CD4-positive, alpha-beta T cell treated with Interferon gamma for 1 hour (primary cell): ENCODE measurements at places on chromosomes 7 and 10.

DNA sequence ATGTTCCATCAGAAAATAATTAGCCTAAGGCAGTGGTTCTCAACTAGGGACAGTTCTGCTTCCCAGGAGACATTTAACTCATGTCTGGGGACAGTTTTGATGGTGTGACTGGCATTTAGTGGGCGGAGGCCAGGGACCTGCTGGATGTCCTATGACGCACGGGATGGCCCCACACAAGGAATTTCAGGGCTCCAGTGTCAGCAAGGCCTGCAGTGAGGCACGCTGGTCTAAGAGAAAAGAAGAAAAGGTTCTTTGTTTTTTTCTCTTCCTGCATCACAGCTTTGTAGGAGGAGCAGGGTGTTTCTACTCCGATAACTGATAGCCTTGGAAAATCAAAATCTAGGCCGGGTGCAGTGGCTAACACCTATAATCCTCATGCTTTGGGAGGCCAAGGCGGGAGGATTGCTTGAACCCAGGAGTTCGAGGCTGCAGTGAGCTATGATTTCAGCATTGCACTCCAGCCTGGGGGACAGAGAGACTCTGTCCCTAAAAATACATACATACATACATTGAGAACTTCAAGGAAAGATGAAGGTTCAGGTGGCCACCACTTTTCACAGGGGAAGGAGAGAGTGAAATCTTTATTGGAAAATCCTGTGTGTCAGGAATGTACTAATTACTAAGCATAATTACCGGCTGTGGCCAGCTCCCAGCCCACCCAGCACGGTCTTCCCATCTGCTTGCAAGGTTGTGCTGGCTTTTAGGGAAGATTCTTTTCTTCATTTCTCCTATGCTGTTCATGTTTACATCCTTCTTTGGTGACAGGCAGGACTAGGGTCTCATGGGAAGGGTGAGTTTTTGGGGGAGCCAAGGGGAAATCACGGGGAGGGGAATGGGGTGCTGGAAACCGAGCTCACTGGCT, 150.4 kb downstream of the ACTR3B start:
- DNase-seq, result no peak

DNA sequence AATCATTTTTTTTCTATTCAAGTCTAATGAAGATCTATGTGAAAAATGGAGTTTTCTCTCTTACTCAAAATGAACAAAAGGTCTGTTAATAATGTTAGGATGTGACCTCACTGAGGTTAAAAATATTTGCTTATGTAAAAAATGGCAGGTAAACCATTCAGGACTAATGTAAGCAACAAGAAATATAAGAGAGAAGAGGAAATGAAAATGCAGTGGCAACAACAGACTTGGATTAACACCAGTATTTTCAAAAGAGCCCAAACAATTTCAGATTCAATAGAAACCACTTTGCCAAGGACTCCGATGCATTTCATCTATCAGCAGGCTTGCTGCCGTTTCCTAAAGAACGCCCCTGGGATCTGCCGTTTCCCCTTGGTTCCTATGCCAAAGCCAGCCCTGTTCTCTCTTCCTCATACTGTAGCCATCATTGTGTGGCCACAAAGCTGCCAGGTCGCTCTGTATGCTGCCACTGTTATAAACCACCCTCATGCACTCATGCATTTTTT, 66.4 kb downstream of the MTURN start:
- no peak for DNase-seq

DNA sequence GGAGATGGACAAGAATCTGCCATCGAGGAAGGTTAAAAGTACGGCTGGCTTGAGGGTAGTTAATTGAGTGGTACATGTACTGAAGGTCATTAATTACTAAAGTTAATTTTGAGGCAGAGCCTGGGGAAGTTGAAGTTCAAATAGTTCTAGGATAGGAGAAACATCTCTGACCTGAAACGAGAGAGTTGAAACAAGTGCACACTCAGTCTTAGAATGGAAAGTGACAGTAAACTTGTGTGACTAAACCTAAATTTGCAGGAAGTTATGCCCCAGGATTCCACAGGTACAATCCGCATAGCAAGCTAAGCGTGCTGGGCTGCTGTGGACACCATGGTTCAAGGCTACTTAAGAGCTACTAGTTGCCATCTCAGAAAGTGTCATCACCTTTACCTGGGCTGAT, 209.9 kb downstream of the CHCHD3 start:
- no peak for DNase-seq

DNA sequence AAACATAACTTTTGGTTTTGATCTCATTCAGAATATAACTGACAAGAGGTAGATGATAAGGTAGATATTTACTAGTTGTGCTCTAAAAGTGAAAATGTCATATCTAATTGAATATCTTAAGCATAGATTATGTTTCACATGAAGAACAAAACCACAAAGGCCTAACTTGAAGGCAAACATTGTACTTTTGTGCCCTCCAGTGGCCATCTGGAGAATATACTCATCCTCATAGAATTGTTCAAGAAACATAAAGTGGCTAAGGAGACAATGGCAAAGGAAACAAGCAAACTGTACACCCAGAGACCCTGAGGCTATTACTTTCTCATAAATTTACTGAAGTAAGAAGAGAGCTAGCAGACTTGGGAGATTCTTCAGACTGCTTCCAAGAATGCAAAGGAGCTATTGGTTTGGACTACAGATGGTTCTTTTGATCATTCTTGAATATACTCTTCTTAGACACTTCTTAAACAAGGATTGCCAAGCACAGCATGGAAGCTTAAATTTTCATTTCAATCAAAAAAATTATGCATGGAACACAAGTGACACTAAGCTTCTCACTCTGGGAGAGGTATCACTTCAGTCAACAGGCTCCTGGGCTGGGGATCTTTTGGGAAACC, 98.2 kb upstream of the DKK1 start:
- DNase-seq, result no peak

DNA sequence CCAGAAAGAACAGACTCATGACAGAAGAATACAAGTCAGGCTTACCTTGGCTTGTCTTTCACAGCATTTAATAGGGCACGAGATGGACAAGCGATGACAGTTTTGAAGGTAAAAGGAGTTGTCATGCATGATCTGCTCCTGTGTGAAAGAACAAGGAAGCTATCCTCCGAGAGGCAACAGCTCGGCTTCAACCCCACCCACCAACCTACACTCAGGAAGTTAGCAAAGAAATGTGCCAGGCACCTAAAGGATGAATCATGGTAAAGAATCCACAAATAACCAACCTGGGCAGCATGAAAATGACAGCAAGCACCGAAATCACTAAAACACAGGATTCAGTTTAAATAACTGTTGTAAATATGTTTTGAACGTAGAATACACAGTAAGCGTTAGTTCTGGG, 700.2 kb downstream of the TYW1 start:
- DNase-seq, result no peak

DNA sequence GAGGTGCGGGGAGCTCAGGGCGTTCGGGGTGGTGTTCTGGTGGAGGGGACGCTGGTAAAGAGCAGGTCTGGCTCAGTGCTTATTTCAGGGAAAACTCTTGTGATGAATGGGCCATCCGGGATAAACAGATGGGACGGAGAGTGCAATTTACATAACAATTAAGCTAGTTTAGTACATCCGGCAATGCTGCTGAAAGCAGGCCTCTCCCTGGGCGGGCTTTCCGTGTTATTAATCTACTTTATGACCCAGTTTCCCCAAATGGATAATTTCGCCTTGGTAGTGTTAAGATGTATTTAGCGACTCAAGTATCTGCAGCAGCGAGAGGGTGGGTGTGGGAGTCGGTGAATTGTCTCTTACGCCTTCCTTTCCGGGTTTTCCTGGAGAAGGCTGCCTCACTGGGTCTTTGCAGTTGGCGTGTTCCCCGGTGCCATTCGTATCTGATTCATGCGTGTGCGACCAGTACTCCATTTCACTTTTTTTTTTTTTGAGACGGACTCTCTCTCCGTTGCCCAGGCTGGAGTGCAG, 25.2 kb downstream of the FOXK1 start:
- no peak for DNase-seq

DNA sequence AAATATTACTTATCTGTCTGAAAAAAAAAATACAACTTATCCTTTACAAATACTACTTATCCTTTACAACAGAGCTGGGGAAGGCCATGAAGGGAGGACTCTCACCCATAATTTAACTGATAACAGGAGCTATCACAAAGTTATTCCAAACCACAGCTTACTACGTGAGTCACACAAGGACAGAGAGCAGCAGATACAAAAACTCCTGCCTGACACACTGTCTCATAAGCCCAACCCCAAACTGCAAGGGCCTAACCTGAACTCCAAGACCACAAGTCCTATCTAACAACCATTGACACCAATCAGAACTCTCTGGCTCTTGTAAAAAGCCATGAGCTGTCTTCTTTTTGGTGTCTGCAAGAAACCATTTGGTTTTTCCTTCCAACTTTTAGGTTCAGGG, 28.5 kb upstream of the CXCL12 start:
- no peak for DNase-seq

DNA sequence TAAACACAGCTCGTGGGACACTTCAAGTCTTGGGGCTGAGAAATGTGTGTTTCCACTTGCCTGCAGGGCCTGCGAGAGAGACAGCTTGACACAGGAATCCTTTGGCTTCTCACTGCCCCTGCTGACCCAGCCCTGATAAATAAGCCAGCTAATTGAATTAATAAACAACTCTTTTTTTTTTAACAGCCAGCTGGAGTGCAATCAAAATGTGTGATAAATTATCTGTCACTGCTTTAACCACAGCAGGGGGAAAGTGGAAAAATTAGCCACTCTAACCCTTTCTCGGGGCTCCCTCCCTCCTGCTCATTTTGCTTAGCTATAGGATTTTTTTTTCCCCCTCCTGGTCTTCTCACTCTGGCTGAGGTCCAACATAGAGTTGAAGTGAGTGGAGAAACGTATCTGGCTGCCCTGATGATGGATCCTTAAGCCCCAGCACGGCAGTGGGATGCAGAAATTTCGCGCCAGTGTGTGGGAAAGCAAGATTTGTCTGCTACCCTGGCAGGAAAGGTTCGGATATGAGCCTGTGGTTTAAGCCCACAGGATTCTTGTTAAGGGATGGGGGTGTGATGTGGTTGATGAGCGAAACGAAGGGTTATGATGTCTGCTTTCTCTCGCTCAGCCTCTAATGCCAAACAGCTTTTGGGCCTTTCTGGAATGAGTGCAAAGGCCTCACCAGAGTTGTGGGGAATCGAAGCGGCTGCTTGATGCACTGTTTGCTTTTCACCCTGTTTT, 173.8 kb downstream of the TRIL start:
- DNase-seq, result no peak

GRCh38 chr7:140218656-140219055, 41.9 kb upstream of the KDM7A start:
- DNase-seq, result no peak

- DNase-seq, result no peak
Observed at GRCh38 chr7:55140941-55141278, 122.1 kb downstream of the EGFR start.

- no peak for DNase-seq
Observed at GRCh38 chr7:2412587-2413201, 9.3 kb downstream of the CHST12 start.

DNA sequence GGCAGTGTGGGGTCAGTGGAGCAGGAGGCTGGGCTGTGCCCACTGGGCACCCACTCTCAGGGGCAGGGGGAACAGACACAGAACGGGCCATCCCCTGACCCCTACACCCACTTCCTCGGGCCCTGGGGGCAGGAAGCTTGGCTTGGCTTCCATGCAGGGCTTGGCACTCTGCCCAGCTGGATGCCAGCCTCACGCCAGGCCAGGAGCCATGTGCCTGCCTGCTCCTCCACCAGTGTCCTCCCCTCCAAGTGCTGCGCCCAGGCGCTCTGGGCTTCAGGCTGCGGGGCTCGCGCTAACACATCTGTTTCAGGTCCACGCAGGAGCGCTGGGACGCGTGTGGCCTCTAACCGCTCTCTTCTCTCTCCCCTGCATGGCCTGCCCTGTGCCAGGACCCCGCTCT, 12.7 kb downstream of the LDB3 start:
- no peak for DNase-seq
